GM12878 (cell line): ENCODE measurements at places on chromosomes 7 and 10.

DNA sequence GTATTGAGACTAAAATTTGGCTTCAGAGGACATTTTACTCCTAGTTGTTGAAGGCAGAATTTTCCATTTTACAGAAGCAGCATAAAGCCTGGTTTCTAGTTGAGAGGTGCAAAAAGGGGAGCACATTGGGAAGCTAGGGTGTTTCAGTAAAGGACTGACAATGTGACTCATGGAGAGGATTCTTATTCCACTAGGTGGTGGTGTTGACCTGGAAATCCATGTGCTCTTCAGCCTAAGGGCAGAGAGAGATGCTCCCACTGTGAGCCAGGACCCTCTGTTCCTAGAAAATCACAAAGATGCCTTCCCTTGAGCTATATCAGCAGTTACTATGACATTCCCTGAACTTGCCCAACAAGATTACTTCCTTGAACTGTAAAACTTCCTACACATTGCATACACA lies 687.8 kb downstream of the IPMK start:
- no peak overlapping the region for H3K27ac ChIP-seq
- no peak for DNase-seq
- no peak overlapping the region for H3K4me3 ChIP-seq
- no peaks in the 10 kb centered on the region for H3K27me3 ChIP-seq
- H3K4me1 ChIP-seq: no peaks in the 10 kb centered on the region
- H3K36me3 ChIP-seq: no peaks in the 10 kb centered on the region

- H3K27ac ChIP-seq: no peak overlapping the region
- H3K36me3 ChIP-seq: no peaks in the 10 kb centered on the region
- no peaks in the 10 kb centered on the region for H3K27me3 ChIP-seq
- no peak for DNase-seq
Observed at GRCh38 chr7:88746126-88746525, 13.4 kb upstream of the ZNF804B start.

DNA sequence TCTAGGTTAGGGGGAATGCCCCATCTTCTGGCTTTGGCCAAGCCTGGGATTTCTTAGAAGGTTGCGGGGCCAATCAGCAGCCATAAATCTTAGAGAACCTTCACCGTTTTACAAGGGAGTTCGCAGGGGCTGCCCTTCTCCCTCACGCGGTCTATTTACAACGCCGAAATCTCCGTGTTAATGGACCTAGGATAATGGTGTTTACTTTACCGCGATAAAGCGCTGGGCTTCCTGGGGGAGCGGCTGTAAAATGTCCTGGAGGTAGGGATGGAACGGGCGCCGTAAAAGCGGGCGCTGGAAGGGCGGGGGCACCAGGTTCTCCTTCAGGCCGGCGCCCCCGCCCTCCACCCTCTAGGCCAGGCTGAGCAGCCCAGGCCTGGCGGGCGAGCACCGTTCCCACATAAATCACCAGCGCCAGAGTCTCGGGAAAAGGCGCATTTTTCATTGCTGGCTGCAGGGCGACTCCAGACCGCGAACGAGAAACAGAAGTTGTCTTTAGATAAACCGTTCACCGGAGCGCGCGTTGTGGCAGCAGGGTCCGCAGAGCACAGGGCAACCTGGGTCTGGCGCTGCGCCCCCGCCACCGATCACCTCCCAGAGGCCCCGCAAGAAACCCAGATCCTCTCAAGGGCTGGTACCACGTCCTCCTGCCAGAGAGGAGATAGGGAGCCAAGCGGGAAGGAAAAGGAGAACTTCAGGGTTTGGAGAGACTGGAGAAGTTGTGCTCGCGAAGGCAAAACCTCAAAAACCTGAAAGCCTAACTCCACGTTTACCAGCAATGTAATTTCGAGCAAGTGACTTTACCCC lies 12.5 kb upstream of the NKX2-3 start:
- H3K27ac ChIP-seq: no peak overlapping the region
- H3K36me3 ChIP-seq: no peaks in the 10 kb centered on the region
- DNase-seq: no peak
- no peaks in the 10 kb centered on the region; the same call in none of the 2 replicates for H3K27me3 ChIP-seq
- no peak overlapping the region for H3K4me3 ChIP-seq

DNA sequence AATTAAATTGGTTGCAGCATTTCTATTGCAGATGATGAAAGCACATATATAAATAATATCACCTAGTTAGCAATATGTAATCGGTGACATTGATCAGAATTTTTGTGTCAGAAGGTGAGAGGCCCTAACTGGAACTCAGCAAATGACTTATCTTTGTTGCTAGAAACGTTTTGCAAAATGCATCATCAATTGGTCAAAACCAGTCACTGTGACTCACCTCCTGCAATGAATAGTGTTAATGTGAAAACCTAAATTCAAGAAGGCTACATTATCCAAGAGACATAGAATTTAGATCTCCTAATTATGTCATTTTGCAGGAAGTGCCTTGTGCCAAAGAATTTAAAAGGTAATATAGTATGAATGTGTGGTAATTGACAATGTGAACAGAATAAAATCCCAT lies 9.8 kb upstream of the PNLIPRP3 start:
- no peak overlapping the region for H3K4me3 ChIP-seq
- no peak overlapping the region for H3K27ac ChIP-seq
- no peaks in the 10 kb centered on the region for H3K36me3 ChIP-seq

DNA sequence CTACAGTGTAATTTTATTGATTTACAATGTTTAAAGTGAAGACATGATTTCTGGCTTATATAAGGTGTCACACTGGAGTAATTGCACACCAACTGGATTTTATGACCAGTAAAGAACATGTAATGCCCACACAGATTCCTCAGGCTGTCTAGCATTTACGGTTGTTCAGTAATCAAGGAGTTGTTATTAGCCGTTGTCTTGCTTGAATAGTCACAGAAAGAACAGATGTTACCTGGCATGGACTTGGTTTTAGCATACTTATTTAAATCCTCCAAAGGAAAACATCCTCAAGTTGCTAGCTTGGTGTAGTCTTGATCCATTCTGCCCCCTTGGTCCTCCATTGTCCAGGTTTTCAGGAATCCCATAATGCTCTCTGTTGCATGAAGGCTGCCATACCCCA lies 65.8 kb downstream of the POU6F2 start:
- no peaks in the 10 kb centered on the region for H3K36me3 ChIP-seq
- H3K4me3 ChIP-seq: no peak overlapping the region
- no peaks in the 10 kb centered on the region for H3K4me1 ChIP-seq

GRCh38 chr7:159031135-159031701 lies 113.4 kb downstream of the VIPR2 start:
- DNase-seq: no peak
- no peaks in the 10 kb centered on the region for H3K36me3 ChIP-seq
- no peaks in the 10 kb centered on the region for H3K4me1 ChIP-seq
- no peak overlapping the region for H3K4me3 ChIP-seq

DNA sequence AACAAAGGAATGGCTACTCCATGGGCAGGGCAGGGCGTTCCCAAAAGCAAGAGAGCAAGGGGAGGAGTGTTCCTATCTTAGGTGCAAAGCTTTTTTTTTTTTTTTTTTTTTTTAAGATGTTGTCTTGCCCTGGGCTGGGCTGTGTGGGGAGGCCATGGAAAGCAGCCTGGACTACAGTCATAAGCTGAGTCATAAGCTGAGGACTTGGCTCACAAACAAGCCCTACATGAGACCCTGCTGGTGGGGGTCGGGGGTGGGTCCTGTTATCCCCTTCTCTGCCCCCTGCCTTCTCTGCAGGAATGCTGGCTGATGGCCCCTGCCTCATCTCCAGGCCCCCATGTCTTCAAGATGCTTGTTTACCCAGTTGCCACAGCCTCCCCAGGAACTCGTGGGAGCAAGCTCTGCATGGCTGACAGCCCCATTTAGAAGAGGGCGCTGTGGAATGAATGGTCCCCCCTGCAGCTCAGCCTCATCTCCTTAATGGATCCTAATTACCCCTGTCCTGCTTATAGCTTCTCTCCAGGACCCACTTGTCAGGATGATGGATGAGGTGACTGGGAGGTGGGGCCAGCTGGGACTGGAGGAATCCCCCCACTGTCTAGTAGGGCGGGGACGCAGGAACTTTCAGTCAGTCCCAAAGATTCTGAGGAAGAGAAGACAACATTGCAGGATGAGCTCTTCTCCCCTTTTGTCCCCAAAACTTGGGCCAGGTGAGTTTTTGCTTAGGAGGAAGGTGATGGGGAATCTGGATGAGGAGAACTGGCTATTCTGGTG lies 340.8 kb upstream of the PODXL start:
- no peak overlapping the region for H3K27ac ChIP-seq
- no peak overlapping the region for H3K4me3 ChIP-seq
- H3K36me3 ChIP-seq: no peaks in the 10 kb centered on the region
- no peaks in the 10 kb centered on the region for H3K27me3 ChIP-seq
- H3K4me1 ChIP-seq: no peaks in the 10 kb centered on the region

GRCh38 chr7:116265881-116266280 lies 55.5 kb downstream of the TES start:
- H3K4me1 ChIP-seq: no peaks in the 10 kb centered on the region
- DNase-seq: no peak
- H3K27me3 ChIP-seq: no peaks in the 10 kb centered on the region
- no peak overlapping the region for H3K4me3 ChIP-seq

GRCh38 chr10:58044072-58044471 lies 223.6 kb downstream of the IPMK start:
- no peaks in the 10 kb centered on the region for H3K4me1 ChIP-seq
- no peaks in the 10 kb centered on the region for H3K27me3 ChIP-seq
- no peak overlapping the region for H3K27ac ChIP-seq
- H3K36me3 ChIP-seq: no peaks in the 10 kb centered on the region
- H3K4me3 ChIP-seq: no peak overlapping the region

- no peak overlapping the region for H3K4me3 ChIP-seq
- H3K27me3 ChIP-seq: no peaks in the 10 kb centered on the region
- H3K27ac ChIP-seq: no peak overlapping the region
- no peak for DNase-seq
- H3K36me3 ChIP-seq: no peaks in the 10 kb centered on the region
Observed at GRCh38 chr10:118373786-118374185, 31.7 kb upstream of the FAM204A start.

DNA sequence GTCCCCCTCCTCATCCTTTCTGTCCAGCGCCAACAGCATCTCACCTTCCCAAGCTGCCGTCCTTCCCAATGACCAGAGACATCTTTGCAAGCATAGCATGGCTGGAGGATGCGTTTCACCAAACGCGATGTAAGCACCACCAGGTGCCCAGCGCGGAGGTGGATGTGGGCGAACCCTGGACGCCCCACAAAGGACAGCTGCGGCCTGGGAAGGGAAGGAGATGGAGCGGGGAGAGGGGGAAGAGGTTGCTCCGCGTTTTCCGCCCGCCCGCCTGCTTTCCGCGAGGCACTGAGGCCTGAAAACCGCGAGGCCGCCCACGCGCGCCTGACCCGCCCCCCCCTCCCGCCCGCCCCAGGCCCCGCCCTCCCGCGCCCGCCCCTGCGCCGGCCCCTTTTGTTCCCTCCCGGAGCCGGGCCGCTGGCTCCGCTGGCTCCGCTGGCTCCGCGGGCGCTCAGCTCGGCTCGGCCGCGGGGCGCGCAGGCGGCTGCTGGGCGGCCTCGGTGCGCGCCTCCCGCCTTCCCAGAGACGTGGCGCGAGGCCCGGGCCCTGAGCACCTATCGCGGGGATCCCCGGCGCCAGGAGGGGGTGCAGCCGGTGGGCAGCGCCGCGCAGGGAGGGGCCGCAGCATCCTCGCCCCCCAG lies at the start of gene CLIP2:
TSS of gene CLIP2 (plus strand) at position 390 of the 641 bp plus-strand sequence. CDS start 28,140 bp downstream, outside the sequence.
- no peaks in the 10 kb centered on the region for H3K36me3 ChIP-seq
- no peaks in the 10 kb centered on the region for H3K27me3 ChIP-seq
- H3K27ac ChIP-seq: peak within 1 kb of the TSS; percentile 93

DNA sequence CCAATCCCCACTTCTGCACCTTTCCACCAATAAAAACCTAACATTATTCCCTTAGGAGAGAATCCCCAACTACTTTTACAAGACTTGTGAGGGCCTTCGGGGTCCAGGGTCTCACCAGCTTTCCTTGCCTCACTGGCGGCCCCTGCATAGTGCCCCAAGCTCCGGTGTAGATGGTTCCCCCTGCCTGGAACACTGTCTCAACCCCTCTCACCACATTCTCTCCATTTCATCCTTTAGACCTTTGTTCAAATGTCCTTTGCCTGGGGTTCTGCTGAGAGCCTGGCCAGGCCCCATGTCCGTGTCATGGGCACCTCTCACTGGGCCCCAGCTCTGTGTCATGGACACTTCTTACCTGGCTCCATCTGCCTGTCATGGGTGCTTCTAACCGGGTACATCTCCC lies 64.5 kb upstream of the SORCS3 start:
- no peak overlapping the region for H3K4me3 ChIP-seq
- no peak overlapping the region for H3K27ac ChIP-seq
- DNase-seq: no peak
- H3K27me3 ChIP-seq: no peaks in the 10 kb centered on the region
- no peaks in the 10 kb centered on the region for H3K4me1 ChIP-seq
- no peaks in the 10 kb centered on the region for H3K36me3 ChIP-seq

GRCh38 chr10:30398193-30398592 lies 35.8 kb upstream of the MAP3K8 start:
- H3K4me3 ChIP-seq: no peak overlapping the region
- DNase-seq: no peak
- H3K4me1 ChIP-seq: peaks cover 9% of the 10 kb centered on the region
- no peaks in the 10 kb centered on the region for H3K36me3 ChIP-seq
- H3K27me3 ChIP-seq: no peaks in the 10 kb centered on the region

DNA sequence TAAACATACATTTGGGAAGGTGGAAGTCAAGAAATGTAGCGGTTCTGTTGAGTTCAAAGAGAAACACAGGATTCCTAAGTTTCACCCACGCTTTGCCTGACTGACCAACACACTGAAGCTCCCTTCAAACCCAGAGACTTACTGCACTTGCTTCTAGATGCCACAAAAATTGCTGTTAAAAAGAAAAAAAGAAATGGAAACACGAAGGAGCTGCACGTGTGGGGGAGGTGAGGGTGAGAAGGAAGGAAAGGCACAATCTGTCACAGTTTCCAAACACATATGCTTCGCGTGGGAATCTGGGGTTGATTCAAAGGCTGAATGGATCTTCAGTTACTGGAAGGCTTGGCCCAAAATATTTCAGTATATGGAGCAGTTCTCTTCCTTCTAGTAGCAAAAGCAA lies 495.6 kb downstream of the DNAJB6 start:
- no peak overlapping the region for H3K4me3 ChIP-seq
- no peak for DNase-seq
- no peaks in the 10 kb centered on the region for H3K36me3 ChIP-seq
- H3K4me1 ChIP-seq: no peaks in the 10 kb centered on the region
- no peak overlapping the region for H3K27ac ChIP-seq

- no peak for DNase-seq
- no peaks in the 10 kb centered on the region for H3K27me3 ChIP-seq
- H3K36me3 ChIP-seq: no peaks in the 10 kb centered on the region
- no peak overlapping the region for H3K4me3 ChIP-seq
- H3K4me1 ChIP-seq: peaks cover 20% of the 10 kb centered on the region
Observed at GRCh38 chr10:128044186-128044585, 82.0 kb downstream of the MKI67 start.

- H3K4me3 ChIP-seq: no peak overlapping the region
- DNase-seq: peak; percentile 48
- H3K36me3 ChIP-seq: no peaks in the 10 kb centered on the region
- no peak overlapping the region for H3K27ac ChIP-seq
- H3K27me3 ChIP-seq: no peaks in the 10 kb centered on the region
- no peaks in the 10 kb centered on the region for H3K4me1 ChIP-seq
Observed at GRCh38 chr10:62199584-62199983, 69.1 kb downstream of the RTKN2 start.
